ENCODE measurements at places on chromosomes 2 and 18.

DNA sequence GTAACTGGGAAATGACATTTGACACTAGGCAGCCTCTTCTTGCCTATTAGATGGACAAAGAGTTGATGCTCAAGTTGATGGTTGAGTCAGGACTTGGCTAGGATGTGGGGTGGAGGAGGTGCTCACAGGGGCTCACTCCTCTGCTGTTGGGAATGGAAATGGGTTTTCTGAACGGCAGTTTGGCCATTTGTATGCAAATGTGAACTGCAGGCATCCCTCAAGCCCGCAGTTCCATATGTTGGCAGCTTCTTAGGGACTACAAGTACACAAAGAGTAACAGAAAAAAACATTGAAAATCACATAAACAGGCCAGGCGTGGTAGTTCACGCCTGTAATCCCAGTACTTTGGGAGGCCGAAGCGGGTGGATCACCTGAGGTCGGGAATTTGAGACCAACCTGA lies 80.8 kb downstream of the INPP5D start:
- DNase-seq, result no peak

DNA sequence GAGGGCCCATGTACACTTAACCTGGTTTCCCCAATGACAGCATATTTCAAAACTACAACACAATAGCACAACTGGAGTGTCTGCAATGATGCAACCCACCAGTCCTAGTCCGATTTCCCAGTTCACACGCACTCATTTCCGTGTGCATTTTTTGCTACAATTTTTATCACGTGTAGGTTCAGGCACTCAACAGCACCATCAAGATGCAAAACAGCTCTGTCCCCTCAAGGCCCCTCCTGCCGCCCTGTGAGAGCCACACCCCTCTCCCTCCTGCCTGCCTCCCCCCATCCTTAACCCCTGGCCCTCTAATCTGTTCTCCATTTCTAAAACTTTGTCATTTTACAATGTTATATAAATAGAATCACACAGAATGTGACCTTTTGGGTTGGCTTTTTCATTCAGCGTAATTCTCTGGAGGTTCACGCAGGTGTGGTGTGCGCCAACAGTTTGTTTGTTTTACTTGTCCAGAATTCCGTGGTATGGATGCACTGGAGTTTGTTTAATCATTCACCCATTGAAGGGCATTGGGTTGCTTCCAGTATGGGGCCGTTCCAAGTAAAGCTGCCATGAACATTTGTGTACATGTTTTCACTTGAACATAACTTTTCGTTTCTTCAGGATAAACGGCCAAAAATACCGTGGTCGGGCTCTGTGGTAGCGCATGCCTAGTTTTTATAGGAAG lies 8.4 kb downstream of the KCNIP3 start:
- DNase-seq, result no peak

- no peak for DNase-seq
Measured at GRCh38 chr2:42808301-42808700, 15.9 kb upstream of the HAAO start.

GRCh38 chr2:240573071-240573515 lies 4.8 kb downstream of the RNPEPL1 start:
- DNase-seq, result no peak

GRCh38 chr2:167049659-167050058 lies 161.4 kb downstream of the XIRP2 start:
- DNase-seq, result no peak

DNA sequence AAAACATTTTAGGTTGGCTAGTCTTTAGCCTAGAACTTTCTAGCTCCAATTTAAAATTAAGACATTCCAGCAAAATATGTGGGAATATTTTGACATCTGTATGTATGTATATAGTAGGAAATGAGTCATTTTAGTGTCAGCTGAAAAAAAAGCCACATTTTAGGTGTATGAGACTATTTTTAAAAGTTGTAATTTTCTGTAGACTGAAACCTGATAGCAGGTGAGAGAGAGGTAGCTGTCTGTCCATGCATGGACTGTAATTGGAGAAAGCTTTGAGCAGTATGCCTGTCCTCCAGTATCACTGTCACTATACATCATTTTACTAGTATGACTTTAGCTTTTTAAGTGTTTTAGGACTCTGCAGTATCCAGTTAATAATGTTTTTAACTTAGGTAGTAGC lies 26.1 kb upstream of the PPP1R1C start:
- DNase-seq, result no peak

DNA sequence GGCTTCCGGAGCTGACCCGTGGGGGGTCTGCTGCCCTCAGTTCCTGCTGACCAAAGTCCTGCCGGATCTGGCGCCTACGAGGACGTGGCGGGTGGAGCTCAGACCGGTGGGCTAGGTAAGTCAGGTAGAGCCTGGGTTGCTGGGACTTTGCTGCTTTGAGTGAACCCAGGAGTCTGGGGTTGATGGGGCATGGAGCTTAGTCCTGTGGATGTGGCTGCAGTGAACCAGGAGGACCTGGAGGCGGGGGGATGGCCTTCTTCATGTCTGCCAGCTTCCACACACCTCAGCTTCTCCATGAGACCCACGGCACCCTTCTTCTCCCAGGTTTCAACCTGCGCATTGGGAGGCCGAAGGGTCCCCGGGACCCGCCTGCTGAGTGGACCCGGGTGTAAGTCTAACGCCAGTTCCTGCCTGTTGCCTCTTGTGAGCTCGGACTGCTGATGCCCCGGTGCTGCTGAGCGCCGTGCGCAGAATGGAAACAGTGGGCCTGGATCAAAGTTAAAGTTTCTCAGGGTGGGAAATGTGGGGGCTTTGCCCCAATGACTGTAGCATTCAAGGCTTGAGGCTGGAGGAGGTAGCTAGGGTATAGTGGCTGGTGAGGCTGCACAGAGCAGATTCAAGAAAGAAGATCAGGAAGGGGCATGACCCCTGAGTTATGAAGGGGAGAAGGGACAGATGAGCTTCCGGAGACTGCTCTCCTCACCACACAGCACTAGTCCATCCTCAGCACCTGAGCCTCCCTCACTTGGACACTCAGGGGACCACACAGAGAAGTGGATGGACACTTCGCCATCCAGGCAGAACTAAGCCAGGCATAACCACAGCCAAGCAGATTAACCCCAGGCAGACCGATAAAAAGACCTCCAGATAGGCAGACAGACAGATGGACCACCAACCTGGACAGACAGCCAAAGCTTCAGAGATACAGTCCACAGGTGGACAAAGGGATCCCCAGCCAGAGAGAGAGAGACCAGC lies 17.3 kb downstream of the PTPN18 start:
- DNase-seq, result no peak

- no peak for DNase-seq
Measured at GRCh38 chr2:60742419-60742818, 13.6 kb upstream of the PAPOLG start.

DNA sequence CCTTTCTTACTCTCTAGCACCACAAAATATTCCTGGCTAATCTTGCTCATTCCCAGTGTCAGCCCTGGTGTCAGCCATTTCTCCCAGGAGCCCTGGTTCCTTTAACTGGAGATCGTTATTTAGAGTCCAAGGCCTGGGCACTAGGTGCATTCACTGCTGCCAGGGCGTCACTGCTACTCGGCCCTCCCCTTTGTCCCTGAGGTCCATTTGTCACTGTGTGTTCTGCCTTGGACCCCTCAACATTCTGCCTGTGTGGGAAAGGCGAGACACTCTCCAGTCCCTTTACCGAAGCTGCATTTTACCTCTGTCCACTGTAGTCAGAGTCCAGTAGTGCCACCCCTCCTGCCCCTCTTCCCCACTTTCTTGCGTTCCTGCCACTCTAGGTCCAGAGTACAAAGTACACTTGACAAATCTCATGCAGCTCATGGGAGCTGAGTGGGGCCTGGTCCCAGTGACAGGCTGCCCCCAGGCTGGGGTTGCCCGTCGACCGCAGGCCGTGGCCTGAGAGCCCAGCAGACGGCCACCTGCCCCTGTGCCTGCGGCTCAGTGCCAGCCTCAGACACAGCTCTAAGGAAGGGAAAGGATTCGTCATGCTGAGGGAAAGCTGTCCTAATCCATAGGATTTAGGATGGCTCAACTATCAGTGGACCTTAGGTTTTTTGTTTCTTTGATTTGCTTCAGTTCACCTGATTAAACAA lies 52.1 kb downstream of the COPS8 start:
- no peak for DNase-seq

GRCh38 chr18:3983351-3983969 lies 471.6 kb downstream of the DLGAP1 start:
- DNase-seq, result no peak

DNA sequence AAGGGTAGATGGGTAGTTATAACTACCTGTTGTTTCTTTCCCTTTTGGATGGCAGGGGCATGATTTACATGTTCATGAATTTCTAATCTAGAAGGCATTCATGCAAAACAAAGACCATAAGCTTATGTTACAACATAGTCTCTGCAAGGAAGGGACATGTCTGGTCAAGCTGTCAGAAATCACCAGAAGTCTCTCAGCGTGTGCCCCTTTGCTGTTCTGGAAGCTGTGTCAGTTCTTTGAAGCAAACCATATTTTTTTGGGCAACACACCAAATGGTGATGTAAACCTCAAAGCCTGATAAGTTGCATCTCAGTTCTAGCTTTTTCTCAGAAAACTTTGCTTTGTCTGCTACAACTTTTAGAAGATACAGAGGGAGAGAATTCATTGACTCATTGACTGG lies 173.5 kb upstream of the CTAGE1 start:
- no peak for DNase-seq

DNA sequence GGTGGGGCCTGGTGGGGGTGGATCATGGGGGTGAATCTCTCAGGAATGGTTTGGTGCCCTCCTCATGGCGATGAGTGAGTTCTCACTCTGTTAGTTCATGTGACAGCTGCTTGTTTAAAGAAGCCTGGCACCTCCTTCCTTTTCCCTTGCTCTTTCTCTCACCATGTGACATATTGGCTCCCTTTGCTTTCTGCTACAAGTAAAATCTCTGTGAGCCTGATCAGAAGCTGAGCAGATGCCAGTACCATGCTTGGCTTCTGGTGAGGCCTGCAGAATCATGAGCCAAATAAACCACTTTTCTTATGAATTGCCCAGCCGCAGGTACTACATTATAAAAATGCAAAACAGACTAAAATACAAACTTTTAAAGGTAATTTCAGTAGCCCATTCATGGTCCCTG lies 73.4 kb upstream of the TEX51 start:
- DNase-seq, result no peak

- DNase-seq, result no peak
Measured at GRCh38 chr2:203704430-203704829, 2.0 kb upstream of the CD28 start.

DNA sequence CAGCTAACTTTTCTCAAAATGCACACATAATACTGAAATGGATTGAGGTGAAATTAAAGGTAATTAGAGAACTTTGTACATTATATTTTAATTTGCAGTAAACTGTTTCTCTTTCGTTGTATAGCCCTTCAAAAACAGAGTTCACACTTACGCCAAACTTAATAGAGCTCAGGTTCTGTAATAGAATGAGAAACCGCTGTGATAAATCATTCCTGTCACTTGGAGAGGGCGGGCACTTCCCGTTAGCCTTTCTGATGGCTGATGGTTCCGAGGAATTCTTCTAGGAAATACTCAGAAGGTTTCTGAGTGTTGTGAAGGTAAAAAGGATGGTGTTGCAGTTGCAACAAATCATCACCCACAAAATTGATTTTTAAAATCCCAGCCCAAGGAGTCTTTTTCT lies 155.8 kb upstream of the ALKAL2 start:
- DNase-seq, result no peak

DNA sequence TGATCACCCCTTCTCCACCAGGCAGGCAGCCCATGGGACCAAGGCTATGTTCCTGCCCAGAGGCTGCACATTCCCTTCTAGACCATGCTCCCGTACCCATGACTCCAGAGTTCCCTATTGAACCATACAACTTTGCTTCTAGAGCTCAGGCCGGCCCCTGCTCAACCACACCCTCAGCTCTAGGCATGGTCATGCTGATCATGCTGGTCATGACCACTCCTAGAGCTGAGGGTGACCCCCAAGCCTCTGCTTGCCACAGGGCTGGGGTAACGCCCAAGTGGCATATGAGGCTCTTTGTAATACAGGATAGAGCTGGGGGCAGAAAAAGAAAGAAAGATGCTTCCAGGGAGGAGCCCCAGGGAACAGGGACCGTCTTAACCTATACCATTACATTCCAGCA lies 301.8 kb downstream of the SP3 start:
- DNase-seq, result no peak

DNA sequence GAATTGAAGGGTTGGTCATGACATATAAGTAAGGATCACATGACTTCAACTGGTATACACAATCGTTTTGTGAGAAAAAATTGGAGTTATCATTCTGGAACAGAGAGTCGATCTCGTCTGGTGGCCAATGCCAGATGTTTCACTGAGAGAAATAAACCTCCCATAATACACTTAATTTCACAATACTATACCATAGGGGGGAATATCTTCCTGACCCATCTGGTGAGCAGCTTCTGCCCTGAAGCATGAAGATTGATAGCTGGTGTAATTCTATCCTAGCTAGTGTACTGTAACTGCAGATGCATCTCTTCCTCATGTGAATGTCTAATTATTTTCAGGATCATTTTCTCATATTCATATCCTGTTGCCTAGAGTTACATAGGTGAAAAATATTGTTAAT lies 15.7 kb upstream of the CDH7 start:
- no peak for DNase-seq

DNA sequence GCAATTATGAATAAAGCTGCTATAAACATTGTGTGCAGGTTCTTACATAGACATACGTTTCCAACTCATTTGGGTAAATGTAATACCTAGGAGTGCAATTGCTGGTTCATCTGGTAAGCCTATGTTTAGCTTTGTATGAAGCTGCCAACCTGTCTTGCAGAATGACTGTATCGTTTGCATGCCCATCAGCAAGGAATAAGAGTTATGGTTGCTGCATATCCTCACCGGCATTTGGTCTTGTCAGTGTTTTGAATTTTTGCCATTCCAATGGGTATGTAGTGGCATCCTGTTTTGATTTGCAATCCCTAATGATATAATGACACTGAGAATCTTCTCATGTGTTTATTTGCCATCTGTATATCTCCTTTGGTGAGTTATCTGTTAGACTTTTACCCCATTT lies 20.7 kb downstream of the CCDC150 start:
- DNase-seq, result no peak

DNA sequence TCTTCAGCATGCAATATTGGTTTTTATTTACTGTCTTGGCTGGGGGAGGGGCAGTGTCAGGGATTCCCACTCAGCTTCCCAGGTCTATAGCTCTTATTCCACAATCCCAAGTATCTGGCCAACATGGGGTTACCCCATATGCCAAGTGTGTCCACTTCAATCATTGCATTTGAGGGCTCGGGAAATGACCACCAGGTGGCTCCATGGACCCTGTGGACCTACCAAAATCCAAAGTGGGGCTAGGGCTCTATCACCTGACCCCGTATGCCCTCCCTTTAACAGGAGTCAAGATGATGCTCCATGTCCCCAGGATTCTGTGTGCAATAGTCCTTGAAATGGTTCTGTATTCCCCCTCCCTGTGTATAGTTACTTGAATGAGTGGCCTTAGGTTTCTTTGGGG lies 12.1 kb upstream of the TRAF3IP1 start:
- no peak for DNase-seq

- DNase-seq, result no peak
Measured at GRCh38 chr2:69689466-69689865, 45.9 kb upstream of the AAK1 start.

Measured in GM12891 (cell line).